ENCODE measurements at places on chromosomes 12 and 14.

- no peak for DNase-seq
These were observed 108.1 kb upstream of the HIF1A start for GRCh38 chr14:61587081-61587713.

DNA sequence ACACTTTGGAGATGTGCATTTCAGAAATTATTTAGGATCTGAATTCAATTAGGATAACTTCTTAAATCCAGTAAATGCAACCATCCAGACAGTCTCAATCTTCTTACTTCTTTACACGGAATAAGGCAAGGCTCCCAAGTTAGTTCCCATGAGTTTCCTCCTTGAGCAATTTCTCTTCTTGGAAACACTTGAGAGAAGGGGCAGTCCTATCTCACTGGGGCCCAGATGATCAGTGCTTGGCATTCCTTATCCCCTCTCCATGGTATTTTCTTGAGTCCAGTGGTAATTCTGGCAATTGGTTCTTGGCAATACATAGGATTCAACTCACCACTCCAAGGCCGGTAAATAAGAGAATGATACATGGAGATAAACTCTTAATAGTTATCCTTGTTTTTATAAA, 87.1 kb upstream of the PTHLH start:
- no peak for DNase-seq

DNA sequence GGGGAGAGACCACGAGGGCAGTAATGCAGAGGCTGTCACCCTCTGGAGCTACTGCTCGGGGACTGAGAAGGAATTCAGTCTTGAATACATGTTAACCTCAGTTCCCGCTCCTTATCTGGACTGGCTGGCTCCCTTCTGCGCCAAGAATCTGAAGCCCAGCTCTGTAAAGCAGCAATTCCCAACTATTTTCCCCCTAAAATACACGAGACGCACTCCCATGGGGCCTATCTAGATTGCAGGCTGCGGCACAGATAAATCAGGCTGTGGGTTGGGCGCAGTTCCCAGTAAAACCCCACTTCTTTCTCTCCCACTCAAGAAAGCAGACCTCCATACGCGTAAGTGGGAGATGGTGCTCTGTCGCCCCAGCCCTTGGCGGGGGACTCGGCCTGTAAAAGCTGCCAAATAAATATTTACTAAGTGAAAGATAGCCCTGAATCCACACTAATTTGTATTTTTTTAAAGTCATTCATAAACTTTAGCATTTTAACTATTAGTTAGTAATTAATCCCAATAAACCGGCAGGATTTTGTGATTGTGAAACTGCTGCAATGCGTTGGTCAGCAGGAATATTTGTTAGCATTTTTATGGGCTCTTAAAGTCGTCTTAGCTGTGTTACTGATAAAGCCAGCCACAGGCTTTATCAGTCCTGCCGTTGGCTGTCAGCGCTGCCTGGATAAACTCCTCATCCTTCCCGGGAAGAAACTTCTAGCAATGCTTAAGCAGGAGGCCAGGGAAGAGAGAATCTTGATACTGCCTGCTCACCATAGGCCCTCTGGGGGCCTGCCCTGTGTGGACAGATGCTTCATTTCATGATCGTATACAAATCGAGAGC, 17.8 kb downstream of the FBXL14 start:
- peak; percentile 86 for DNase-seq

- DNase-seq = peak; percentile 98
These were observed 167.4 kb upstream of the HMGA2 start for GRCh38 chr12:65656891-65657351.

DNA sequence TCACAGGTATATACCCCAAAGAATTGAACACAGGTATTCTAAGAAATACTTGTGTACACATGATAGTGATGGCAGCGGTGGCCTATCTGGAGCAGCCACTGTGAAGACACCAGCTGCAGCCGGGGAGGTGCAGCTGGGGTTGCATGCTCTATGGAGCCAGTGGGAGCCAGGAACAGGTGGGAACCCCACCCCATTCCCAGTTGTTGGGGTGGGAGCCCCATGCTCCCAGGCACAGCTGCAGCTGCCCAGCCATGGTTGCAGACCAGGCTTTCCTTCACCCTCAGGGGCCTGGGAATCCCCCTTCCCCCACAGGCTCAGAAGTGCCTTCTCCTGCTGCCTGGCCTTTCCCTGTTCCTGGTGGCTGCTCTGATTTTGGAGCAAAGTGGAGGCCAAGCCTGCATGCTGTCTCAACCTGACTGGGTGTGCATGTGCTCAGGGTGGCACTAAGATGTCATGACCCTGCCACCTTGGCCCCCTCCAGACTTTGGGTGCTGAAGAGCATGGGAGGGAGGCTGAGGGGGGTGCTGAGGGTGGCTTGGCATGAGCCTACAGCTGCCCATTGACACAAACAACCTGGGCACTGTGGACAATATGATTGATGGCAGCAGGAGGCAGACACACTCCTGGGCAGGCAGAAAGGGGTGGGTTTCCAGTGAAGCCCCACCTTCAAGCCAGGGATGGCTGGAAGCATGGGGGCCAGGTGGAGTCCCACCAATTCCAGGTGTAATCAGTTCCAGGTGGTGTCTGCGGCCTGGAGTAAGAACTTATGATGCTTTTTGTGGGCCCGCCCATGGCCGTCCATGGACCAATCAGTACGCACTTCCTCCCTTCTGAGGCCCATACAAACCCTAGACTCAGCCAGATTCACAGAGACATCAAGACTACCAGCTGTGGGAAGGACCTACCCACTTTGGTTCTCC, 234.7 kb downstream of the ADGRD1 start:
- DNase-seq = no peak

GRCh38 chr12:49923880-49924556, 20.3 kb upstream of the FAIM2 start:
- no peak for DNase-seq

GRCh38 chr12:104485651-104486362, 29.1 kb downstream of the CHST11 start:
- DNase-seq = no peak

DNA sequence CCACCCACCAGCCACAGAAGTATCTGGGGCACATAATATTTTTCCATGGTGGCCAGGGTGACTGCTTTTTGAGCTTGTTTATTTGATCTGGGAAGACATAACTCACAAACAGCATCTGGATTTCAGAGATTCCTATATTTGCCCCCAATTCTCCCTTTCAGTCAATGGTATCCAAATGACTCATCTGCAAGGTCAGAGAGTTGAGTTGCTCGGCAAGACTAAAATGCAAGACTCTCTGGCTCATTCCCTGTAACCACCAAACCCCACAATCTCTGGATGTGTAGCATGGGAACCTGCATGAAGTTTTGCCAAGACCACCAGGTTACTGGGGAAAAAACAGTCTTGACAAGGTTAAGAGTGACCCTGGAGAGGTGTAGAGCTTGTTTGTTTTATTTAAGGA, 174.9 kb upstream of the FAR2 start:
- no peak for DNase-seq

- DNase-seq = peak; percentile 100
These were observed 141.3 kb upstream of the HIF1A start for GRCh38 chr14:61553730-61554641.

- no peak for DNase-seq
These were observed 98.3 kb downstream of the PLEKHA5 start for GRCh38 chr12:19227880-19228210.

- DNase-seq = no peak
These were observed 17.5 kb downstream of the YY1 start for GRCh38 chr14:100256339-100256895.

GRCh38 chr12:23550753-23551152, 398.7 kb downstream of the SOX5 start:
- DNase-seq = no peak

DNA sequence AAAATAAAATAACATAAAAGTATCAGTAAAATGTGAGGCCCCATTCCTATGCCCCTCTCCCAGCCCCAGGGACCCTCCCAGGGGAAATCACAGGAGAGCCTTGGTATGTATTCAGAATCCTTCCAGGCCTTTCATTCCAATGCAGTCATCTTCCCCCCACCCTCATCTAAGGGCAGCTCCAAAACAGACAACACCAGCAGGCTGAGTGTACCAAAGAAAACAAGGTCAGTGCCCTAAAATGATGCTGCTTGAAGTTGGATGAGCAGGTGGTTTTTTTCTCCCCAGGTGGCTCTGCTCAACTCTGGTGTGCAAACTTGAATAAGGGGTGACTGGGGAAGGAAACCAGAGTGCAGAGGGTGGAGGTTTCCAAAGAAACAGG, 56.2 kb downstream of the TSPAN9 start:
- no peak for DNase-seq

GRCh38 chr14:25518364-25518763, 468.4 kb upstream of the STXBP6 start:
- no peak for DNase-seq

GRCh38 chr12:113040722-113041171, 15.8 kb upstream of the DTX1 start:
- peak; percentile 72 for DNase-seq

GRCh38 chr12:43345023-43345422, 207.0 kb downstream of the ADAMTS20 start:
- DNase-seq = no peak

DNA sequence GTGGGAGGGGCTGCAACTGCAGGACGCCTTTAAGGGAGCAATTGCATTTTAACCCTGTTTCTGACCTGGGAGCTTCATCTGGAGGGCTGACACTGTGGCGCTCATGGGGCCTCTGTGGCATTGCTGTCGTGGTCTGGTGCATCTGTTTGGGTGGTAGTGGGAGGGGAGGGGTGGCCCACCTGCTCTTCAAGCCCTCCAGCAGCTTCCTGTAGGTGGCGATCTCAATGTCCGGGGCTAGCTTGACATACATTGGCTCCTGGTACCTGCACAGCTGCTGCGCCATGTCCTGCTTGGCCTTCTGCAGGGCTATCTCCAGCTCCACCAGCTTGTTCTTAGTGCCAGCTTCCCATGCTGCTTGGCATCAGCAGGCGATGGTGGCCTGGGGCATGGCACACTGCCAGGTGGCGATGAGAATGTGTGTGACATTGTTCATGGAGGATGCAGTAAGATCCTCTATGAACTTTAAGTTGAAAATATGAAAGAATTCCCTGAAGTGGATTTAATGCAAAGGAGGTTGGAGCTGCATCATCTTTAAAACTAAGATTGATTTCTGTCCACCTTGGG, 7.7 kb upstream of the KRT82 start:
- DNase-seq = no peak

GRCh38 chr12:5335069-5335468, 96.8 kb upstream of the NTF3 start:
- DNase-seq = no peak

DNA sequence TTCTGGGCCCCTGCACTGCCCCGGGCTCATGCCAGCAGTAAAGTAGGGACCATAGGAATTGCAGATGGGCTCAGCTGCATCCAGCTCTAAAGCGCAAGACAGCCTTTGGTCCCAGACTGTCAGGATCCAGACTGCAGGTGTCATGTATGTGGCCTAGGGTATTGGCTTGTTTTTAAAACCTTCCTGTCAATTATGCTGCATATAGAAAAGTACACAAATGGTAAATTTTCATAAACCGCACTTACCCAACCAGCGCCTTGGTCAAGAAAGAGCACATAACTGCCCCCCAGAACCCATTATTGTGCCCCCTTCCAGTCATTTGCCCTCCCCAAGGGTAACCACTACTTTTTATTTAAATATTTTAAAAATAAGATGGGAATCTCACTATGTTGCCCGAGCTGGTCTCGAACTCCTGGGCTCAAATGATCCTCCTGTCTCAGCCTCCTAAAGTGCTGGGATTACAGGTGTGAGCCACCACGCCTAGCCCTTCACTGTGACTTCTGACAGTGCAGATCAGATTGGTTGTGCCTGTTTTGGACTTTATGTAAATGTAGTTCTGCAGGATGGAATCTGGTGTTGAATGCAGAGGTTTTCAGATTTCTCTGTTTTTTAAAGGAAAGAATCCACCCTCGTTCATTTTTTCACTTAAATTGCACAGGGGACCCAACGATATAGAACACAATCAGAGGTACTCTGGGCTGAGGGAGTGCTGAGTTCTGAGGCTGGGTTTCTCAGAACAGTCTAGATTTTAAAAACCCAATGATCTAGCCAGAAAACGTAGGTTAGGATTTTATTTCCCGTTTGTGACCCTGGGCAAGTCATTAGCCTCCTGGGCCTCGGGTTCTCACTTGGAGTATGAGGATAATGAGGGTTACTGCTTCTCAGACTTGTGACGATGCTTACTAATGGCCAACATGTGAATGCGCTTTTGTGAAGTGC, 6.7 kb downstream of the NR4A1 start:
- DNase-seq = no peak

- no peak for DNase-seq
These were observed at the start of gene HCAR1 for GRCh38 chr12:122730215-122731014. Gene HCAR1, minus strand, starts transcription at chr12:122730844. Its CDS starts 505 bp downstream, at chr12:122730339.

- peak; percentile 62 for DNase-seq
These were observed 283.5 kb downstream of the KSR2 start for GRCh38 chr12:117685110-117685926.

DNA sequence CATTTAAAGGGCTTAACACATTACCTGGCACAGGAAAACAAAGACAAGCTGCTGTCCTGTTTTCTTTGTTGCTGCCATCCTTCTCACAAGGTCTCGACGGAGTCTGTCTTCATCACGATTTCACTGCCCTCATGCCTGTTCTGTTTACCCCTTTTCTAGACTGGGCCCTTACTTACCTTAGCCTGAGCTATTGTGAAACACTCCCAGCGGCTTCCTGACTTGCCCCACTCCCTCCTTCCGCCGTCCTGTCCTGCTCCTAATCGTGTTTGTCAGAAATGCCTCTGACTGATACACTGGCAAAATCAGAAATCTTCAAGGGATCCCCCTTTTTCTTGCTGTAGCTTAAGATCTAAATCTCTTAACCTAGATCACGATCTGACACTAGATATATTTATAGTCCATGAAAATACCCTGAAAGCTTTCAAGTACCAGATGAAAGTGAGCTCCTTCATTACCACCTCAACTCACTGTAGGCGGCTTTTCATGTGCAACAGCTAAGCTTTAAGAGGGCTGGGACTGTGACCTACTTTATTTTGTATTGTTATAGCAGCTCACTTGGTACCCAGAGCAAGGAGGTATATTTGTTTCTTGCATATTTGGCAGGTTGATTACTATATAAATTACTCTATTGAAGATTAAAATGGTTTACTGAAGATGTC, 32.1 kb downstream of the TECPR2 start:
- DNase-seq = no peak

DNA sequence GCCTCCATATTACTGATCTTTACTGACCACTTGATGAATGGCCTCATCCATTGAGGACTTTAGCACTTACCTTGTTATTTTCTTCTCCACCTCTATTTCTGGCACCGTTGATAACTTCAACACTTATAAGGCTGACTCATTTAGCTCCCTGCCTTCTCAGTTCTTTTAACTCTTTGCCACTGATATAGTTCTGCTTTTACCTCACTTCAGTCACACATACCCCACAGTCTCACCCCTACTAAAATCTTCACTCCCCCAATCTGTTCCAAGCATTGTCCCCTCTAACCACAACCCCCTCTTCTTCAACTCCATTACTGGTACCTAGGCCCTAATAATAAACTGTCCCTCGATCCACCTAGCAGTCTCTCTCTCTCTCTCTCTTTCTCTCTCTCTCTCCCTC, 141.0 kb downstream of the PAH start:
- no peak for DNase-seq

DNA sequence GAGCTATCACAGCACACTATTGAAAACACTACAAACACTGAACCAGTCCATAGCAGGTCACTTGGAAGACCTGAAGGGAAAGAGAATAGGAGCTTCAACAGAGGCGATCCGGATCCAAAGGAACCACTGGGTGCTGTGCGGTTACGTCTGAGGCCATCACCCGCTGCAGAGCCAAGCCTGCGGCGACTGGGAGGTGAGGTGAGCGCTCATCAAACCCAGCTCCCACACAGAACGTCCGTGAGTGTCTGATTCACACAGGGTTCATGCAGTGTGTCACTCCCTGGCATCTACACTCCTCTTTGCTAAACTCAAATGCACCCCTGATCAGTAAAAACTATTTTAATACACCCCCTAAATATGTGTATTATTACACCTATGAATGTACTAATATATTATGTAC, 64.1 kb downstream of the TMEM132D start:
- no peak for DNase-seq
